ENCODE measurements at places on chromosomes 4 and X.

DNA sequence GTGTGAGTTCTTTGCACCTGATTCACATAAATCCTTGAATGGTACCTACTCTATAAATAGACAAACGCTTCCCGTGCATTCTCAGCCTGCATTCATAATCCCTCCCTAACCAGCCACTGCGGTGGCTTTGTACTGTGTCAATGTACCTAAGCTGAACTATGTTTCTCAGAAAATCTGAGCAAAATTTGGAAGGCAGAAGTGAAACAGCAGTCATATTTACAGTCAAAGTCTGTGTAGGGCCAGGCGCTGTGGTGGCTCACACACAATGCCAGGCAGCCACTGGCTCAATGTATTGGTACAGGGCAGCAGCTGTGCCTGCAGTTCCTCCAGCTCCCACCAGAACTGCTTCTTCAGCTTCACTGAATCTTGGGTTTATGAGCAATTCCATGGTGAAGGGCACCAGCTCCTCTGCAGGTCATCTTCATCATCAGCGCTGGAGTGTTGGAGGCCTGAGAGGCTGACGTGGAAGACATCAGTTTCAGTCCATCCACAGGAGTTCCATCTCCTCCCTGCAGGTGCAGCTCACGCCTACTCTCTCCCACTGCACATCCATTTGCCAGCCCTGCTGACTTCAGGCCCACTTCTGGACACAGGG is 32.3 kb upstream of the IRF2 start:
- DNase-seq: no peak

- no peak for DNase-seq
These were observed 78.8 kb upstream of the TMEM150C start for GRCh38 chr4:82640540-82640939.

GRCh38 chr4:25638221-25638601 is 17.4 kb upstream of the SLC34A2 start:
- DNase-seq: no peak

DNA sequence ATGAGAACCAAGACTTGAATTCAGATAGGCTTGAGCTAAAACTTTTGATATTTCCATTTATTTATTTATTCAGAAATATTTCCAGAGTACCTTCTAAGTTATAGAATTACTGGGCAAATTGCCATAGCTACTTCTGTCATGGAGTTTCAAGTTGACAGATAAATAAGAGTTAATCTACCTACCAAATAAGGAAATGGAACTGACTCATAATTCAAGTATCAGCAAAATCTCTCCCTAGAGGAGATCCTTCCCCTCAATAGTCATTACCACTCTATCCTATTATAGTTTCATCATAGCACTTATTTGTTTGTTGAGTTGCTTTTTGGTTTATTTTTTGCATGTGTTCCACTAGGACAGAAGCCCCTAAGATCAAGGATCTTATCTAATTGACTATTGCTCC is 48.8 kb upstream of the CCSER1 start:
- no peak for DNase-seq

DNA sequence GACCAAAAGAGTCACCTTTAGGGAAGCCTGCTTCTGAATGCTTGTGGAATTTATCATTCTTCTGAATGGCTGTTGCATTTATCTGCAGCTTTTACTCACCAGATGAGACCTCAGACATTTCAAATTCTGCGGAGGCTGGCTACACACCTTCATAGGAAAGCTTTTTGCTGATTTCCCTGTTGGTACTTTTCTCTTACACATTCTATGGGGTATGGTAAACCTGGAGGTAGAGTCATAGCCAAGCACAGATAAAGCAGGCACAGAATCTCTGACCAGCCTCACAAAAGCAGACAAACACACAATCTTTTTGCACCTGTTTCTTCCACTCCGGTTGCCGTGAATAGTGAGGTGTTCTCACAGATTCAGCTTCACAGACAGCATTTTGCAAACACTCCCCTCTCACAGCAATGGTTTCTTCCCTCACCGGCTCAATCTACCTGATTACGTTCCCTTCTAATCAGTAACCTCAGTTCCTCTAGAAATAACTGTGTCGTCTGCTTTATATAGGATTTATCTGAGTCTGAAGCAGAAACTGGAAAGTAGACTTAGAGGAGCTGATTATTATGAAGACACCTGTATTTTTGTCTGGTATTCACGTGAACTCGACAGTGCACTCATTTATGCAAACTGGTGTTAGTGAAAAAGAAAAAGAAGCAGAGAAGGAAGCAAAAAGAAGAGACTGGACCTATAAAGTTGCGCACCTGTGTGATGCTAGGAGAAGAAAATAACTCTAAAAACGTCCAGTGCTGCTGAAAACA is 83.1 kb downstream of the DMD start:
- no peak for DNase-seq

GRCh38 chr4:120824946-120825345 is 97.6 kb downstream of the PRDM5 start:
- no peak for DNase-seq

- no peak for DNase-seq
These were observed 1.1 kb upstream of the HDAC6 start for GRCh38 chrX:48800574-48801279.

- no peak for DNase-seq
These were observed 840.8 kb upstream of the HTR2C start for GRCh38 chrX:113743069-113743468.

GRCh38 chr4:186657764-186658163 is 65.9 kb downstream of the FAT1 start:
- no peak for DNase-seq

- no peak for DNase-seq
These were observed 481.8 kb downstream of the GRXCR1 start for GRCh38 chr4:43374216-43374751.

GRCh38 chr4:152947311-152947710 is 11.2 kb downstream of the FHDC1 start:
- DNase-seq: no peak

DNA sequence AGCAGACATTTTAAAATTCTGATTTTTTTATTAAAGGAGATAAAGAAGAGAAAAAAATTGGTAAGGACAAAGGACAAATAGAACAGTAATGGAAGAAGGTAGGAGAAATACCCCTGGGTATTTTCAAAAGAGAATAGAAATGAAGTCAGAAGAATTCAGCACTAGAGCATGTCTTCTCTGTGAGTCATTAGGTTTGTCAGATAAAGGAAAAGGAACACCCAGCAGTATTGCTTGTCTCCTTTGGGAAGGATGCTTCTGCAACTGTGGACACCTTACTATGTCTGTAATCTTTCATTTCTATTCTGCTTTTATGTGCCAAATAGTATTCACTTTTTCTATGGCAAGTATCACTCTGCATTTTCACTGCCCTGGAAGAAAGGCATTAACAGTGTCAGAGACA is 24.0 kb upstream of the PCDH7 start:
- no peak for DNase-seq

- DNase-seq: no peak
These were observed 144.8 kb downstream of the GABRA3 start for GRCh38 chrX:152306331-152306730.

DNA sequence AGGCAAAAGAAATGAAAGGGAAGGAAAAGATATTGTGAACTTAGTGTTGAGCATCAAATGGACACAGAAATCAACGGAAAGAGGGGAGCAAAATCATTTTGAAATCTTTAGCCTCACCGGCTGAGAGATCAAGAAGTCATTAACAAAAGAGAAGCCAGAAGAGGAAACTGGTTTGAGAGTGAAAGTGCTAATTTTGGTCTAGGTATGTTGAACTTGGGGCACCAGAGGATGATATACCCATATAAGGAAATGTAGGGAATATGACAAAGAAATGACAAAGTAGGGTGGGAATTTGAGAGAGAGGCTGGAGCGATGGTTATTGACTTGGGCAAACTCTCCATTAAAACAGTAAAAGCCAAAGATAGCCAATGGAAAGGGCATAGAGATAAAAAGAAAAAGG is 183.4 kb upstream of the ATOH1 start:
- DNase-seq: no peak

DNA sequence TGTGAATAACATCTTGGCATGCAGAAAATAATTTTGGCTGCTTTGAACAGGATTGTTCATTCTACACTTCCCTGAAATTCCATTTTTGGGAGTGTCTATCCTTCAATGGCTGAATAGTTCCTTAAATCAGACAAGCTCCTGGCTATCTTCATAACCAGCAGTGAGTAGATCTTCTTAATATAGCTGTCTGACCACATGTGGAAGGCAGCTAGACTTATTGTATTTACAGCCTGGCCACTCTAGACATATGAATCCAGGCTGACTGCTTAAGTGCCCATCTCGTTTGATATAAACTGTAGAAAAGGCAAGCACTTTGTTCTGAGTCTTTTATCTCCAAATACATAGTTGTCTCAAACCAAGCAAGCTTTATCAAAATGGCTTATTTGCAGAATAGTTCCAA is 40.0 kb downstream of the PWWP3B start:
- DNase-seq: no peak

DNA sequence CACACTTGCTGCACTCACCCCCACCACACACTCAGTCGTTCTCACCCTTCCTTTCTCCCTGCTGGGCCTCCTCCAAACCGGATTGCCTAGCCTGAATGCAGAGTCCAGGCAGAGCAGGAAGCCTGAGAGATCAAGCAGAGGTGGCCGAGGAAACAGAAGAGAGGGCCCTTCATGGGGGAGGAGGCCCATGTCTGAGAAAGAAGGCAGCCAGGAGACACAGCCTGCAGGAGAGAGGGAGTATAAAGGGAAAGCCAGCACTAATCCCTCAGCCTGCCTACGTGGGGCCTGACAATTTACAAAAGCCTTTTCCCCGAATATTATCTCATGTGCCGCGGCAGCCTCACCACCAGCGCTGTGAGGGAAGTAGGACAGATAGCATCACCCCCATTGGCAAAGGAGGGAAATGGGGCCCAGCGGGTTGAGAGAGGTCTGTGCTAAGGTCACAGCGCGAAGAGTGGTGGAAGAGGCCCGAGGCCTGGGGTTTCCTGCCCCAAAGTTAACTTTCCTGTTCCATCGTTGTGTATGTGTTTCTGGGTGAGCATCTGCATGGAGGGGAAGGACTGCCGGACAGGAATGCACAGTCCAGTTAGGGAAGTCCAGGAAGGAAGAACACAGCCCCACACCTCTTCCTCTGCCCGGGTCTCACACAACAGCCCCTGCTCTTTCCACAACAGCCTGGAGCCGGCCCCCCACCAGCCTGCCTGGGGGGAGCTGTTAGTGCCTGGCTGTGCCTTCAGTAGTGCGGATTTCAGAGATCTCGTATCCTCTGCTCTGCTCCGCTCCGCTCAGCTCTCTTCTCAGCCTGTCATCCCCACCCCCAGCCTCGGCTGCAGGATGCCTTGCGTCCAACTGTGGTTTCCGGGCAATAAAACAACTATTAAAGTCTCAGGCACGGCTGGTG is 50.9 kb upstream of the BCOR start:
- no peak for DNase-seq

DNA sequence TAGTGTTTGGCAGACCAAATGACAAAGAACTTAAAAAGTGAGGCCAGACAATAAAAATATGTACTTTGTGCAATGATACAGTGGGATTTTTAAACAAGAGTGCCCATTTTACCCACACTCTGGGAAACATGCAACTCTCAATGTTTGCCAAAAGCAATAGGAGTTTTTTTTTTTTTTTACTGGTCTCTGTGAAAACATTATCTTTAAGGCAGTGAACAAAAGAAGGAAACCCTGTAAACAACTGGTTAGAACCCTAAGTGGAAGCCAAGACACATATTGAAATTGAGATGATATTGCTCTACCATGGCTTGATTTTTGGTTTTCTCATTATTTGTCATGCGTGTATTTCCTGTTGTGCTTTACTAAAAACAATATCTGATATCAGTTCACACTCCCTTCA is 67.2 kb upstream of the PPP3CA start:
- DNase-seq: no peak

- no peak for DNase-seq
These were observed 47.7 kb downstream of the HMGB3 start for GRCh38 chrX:151030845-151031244.

DNA sequence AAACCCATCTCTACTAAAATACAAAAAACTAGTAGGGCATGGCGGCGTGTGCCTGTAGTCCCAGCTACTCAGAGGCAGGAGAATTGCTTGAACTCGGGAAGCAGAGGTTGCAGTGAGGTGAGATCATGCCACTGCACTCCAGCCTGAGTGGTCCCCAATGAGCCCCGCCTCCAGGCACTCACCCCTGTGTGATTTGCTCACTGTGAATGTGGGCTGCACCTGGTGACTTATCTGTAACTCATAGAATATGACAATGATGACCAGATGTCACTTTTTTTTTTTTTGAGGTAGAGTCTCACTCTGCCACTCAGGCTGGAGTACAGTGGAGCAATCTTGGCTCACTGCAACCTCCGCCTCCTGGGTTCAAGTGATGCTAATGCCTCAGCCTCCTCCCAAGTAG is 49.0 kb upstream of the HOPX start:
- no peak for DNase-seq

GRCh38 chr4:121594796-121595526 is 101.8 kb downstream of the ANXA5 start:
- DNase-seq: no peak

- no peak for DNase-seq
These were observed 172.5 kb downstream of the ANK2 start for GRCh38 chr4:113221990-113222389.

DNA sequence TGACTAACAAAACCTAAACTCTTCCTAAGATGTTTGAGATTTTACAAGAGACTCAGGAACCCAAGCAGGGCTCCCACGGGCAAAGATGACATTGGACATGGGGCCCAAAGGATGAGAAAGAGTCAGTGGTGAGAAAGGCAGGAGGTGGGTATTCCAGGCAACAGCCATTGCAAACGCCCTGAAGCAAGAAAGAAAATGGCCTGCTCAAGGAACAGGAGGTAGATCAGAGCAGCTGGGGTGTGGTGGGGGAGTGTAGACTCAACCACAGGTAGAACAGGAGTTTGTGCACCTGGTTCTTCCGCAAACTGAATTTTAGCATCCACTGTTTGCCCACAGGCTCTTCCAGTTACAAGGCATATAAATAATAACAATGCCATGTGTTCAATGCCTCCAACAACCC is 3.3 kb downstream of the PPP2R2C start:
- DNase-seq: no peak

GRCh38 chrX:118066867-118067515 is 49.6 kb downstream of the KLHL13 start:
- no peak for DNase-seq

DNA sequence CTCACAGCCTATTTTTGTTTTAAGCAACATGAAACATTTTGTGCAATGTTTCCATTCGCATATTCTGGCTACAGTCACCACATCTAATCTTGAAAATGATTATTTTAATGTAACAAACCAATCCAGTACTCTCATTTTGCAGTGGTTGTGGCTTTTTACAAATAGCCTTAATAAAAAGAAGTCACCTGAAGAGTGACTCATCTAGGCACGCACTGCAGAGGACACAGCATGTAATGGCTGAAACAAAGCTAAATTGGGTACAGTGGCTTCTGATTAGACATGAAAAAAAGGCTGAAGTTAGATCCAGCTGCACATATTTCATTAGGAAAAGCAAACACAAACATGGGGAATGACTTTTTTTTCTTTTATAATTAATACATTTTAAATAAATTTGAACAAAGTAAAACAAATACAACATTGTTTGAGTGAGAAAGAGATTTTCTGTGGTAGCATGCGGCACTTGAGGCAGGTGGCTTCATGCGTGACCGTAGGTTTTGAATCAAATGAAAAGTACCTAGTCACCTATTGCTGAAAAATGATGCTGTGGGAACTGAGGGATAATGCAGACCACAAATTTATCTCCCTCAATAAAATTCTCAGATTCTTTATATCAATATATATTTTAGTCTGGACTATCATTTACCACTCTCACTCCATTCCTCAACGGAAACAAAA is 240.8 kb upstream of the DDX53 start:
- DNase-seq: no peak

GRCh38 chrX:135973025-135973547 is 702 bp downstream of the MMGT1 start:
- DNase-seq: no peak

- DNase-seq: no peak
These were observed 51.7 kb upstream of the GPM6B start for GRCh38 chrX:13868591-13868990.

All from Panc1 (cell line).